ENCODE measurements at places on chromosomes 4 and X.

- DNase-seq: no peak
These were observed 46.3 kb downstream of the ATP1B4 start for GRCh38 chrX:120408168-120408567.

- no peak for DNase-seq
These were observed 99.0 kb downstream of the ASB9 start for GRCh38 chrX:15170927-15171326.

GRCh38 chr4:78863254-78863869 is 75.9 kb downstream of the PAQR3 start:
- no peak for DNase-seq

- DNase-seq: no peak
These were observed 188.9 kb downstream of the COL25A1 start for GRCh38 chr4:109113521-109113920.

DNA sequence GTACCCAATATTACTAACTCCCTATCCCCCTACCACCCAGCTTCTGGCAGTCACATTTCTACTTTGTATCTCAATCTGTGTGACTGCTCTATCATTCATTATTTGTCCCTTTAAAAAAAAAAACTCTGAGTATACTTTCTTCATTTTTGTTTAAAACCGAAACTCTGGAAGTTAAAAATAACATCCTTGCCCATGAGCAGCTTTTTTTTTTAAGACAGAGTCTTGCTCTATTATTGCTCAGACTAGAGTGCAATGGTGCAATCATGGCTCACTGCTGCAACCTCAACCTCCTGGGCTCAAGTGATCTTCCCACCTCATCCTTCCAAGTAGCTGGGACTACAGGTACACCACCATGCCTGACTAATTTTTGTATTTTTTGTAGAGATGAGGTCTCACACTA is 15.8 kb downstream of the UBE2K start:
- DNase-seq: no peak

GRCh38 chr4:162475246-162475645 is 311.4 kb upstream of the FSTL5 start:
- no peak for DNase-seq

GRCh38 chr4:139606579-139607501 is 50.8 kb upstream of the SETD7 start:
- DNase-seq: no peak

DNA sequence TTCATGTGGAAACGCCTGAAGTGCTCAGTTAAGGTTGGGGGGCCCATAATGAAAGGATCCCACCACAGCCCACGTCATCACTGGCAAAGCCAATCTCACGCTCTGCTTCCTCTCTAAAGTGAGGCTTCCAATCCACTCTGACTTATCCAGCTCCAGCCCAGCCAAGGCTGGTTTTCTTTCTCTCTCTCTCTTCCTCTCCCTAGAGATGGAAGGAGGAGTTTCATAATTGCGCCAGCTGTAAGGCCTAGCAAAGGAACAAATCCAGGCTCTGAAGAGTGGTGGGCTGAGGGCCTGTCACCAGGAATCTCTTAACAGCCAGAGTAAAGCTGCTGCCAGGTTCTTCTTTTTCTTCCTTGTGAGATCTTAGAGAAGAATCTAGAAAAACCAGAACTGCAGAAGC is 20.7 kb upstream of the BCLAF3 start:
- no peak for DNase-seq

- DNase-seq: no peak
These were observed 47.1 kb upstream of the SORBS2 start for GRCh38 chr4:185859111-185859510.

- no peak for DNase-seq
These were observed 32.0 kb downstream of the CTBP1 start for GRCh38 chr4:1216869-1217294.

DNA sequence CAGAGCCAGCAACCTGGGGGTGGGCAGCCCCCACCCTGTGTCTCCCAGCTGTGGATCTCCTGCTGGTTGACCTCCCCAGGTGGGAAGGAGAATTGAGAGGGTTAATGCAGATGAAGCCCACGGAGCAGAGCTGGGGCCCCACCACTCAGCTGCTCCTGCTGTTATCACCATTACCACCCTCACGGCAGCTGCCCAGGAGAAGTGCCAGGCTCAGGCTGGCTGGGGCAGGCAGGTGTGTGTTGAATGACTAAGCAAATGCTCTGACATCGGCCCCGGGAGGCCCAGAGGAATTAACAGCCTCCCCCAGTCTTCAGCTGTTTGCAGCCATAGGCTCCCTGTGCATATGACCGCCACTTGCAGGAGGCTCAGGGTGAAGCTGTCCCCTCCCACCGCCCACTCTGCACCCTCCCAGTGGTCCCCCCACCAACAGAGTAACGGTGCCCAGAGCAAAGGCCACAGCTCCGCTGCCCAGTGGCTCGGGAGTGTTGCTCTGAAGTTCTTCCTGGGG is 133.8 kb downstream of the CPZ start:
- no peak for DNase-seq

DNA sequence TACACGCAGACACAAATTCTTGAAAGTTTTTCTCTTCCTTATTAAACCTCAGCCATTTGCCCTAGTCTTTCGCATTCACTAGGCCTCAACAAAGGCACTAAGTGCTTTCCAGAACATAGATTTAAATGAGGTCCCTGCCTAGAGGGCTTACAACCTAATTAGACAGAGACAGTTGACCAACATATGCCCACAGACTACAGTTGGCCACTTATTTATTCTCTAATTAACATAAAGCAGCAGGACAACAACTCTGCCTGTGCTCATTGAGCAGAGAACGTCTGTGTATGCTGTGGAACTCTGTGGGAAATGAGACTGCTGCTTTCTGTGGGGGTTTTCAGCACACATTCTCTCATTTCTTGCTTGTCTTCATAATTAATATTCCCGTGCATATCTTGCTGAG is 303.0 kb upstream of the TACR3 start:
- DNase-seq: no peak

DNA sequence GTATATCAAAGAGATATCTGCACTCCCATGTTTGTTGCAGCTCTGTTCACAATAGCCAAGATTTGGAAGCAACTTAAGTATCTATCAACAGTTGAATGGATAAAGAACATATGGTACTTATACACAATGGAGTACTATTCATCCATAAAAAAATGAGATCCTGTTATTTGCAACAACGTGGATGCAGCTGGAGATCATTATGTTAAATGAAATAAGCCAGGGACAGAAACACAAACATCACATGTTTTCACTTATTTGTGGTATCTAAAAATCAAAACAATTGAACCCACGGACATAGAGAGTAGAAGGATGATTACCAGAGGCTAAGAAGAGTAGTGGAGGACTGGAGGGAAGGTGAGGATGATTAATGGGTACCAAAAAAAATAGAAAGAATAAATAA is 14.2 kb downstream of the IQCM start:
- no peak for DNase-seq

GRCh38 chrX:36214924-36215323 is 295.4 kb downstream of the CFAP47 start:
- DNase-seq: no peak

DNA sequence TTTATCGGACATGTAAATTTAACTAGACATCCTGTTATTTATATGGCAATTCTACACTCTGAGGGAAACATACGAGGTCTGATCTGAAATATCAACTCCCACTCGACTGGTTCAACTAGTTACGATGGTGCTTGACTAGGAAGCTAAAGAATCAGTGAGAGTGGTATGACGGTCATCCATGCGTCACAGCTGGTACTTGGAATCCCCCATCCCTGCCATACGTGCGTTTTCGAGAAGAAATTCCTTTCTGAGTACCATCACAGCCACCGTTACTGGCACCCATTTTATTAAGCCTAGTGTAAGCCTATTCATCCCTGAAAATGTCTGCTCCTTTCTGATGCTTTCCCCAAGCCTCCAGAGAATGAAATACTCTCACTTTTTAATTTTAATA is 695 bp upstream of the PIGA start:
- DNase-seq: peak; percentile 43

DNA sequence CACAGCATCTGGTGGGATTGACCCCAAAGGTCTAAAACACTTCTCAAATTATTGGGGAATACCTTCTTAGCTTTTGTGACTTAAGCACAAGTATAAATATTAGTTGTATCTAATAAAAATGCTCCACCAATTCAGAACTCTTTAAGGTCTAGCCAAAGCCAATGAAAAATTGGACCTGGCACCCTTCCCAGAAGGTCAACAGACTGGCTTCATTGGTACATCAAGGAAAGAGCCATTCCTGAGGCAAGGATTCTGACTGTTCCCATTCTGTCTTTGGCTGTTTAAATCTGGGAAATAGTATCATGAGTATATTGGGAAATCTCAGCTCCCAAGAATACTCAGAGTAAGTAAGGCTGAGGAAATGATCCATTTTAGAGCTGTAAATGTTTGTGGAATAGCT is 153.0 kb upstream of the TRPC5 start:
- DNase-seq: no peak

DNA sequence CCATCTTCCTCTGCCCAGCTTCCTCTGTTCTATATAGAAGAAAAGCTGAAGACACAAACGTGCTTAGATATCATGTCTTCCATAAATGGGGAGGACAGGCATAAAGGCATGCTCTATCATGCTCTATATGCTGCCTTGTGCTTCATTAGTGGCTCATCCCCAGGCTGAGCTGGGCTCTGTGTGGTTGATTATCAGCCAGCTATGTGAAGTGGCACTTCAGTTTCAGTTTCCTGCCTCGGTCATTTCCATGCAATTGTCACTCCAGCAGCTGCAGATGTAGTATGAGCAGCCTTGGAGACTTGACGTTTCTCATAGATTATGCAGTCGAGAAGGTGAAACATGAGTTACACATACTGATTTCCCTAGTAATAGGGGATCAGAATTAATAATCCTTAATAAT is 106.2 kb downstream of the SYTL5 start:
- DNase-seq: no peak

- no peak for DNase-seq
These were observed 321.3 kb downstream of the GALNTL6 start for GRCh38 chr4:172134521-172134920.

DNA sequence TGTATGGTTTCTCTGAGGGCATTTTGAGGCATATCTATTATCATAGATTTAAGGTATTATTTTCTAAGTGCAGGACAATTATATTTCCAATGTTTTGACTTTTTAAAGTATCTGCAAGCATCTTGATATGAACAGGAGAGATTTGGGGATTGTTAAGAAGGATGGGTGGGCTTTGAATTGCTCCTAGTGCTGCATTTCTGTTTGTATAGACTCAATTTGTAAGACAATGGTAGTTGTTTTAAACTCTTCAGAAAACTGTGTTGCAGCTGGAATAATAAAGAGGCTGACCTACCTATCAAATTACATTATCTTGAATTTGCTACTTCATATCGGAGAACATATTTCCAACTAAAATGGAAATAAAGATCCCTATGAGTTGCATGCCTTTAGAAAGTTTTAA is 570.3 kb downstream of the ADGRL3 start:
- no peak for DNase-seq

Data from omental fat pad (tissue), 4 donors.